Glutamatergic neuron (in vitro differentiated cells): ENCODE measurements at places on chromosomes 5 and 9. TPM values are rescaled to one million over a fixed set of nuclear protein-coding genes. Genes with fewer than 3 reads are reported as not detected.

DNA sequence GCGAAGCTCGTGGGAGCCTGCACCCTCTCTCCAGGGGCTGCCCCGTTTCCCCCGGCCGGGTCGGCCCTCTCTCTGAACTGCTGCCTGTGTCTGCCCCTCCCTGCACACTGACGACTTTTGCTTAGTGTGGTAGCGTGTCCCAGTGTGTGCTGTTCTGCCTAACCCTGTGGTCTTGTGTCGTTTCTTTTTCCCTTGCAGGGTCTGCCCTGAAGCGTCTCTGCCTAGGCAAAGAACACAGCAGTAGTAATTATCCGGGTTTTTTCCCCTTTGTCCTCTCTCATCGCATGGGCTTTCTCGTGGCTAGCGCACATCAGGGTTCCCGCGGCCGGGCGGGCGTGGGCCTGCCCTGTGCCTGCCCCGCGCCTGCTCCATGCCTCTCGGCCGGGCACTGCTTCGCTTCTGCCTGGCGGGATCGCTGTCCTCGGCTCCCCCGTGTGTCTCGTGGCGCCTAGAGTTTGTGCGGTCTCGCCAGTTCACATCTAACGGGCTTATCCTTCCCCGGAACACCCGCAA, 122.7 kb downstream of the WNK2 start:
- no peak for DNase-seq

GRCh38 chr9:124684169-124684568, 86.9 kb downstream of the NR6A1 start:
- no peak for DNase-seq

DNA sequence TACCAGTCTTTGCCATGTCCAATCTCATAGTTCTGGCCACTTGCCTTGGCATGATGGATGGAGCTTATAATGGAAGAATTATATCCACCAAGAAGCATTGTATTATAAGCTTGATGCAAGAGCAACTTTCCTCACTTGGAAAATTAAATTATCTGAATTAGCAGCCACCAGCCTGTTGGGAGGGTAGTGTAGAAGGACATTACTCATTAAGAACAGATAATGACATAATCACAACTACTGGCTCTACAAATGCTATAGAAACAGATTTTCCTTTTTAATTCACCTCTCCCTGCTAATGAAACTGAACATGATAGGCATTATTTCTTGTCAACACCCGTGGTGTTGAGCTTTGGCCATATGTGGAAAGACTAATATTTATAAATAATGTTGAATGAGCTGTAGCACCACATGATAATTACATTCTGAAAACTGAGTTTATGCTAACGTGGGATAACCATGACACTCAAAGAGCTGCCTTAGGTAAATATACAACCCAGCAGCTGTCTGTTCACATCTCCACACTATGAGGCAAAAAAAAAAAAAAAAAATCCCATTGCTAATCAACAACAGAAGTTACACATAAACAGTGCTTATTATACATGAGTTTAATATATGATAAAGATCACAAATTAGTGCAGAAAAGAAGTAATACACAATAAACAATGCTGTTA, 48.1 kb upstream of the NR4A3 start:
- no peak for DNase-seq

- DNase-seq = no peak
Measured at GRCh38 chr9:137158625-137159024, 11.2 kb downstream of the LRRC26 start.

DNA sequence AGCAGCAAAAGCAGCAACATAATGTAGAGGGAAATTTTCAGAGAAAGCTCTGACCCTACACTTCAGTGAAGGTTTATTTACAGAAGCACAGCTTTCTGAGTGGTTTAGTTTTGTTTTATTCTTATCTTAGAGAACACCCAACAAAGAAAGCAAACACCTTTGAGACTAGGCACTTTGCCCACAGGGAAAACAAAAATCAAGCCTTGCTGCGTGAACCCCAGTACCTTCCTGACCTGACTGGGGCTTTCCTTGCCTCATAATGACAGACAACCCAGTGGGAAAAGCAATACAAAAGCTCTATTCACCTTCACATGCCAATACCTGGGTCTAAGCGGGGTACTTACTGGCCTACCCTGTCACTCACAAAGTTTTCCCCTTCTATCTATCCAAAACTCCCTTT, 189.8 kb downstream of the HINT1 start:
- DNase-seq = no peak

- no peak for DNase-seq
Measured at GRCh38 chr9:115498303-115498702, 380.3 kb upstream of the TNC start.

GRCh38 chr5:180350711-180351465, 2.2 kb downstream of the GFPT2 start:
- DNase-seq = no peak

DNA sequence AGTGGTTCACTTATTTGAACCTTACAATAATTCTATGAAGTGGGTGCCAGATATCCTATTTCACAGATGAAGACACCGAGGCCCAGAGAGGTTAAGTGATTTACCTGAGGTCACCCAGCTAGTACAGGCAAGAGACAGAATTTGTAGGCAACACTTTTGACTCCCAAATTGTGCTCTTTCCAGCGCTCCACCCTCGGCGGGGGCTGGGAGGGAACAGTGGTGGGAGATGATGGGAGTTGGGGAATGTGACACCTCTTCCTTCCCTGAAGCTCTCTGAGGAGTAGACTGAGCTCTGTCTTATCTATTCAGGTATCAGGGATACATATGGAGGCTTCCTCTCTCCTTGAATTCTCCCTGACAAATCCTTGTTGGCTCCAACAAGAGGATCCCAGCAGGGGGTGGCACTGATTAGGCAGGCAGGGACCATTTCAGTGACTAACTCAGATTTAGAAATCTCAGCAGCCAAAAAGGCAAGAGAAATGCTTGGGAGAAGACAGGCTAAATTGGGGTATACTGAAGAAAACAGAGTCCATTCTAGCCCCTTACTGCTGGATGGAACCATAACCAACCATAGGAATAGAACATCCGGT, 95.8 kb upstream of the PANK3 start:
- DNase-seq = no peak

- DNase-seq = no peak
Measured at GRCh38 chr9:4207123-4207875, 92.6 kb downstream of the GLIS3 start.

- no peak for DNase-seq
Measured at GRCh38 chr9:21580636-21581378, 98.7 kb upstream of the IFNE start.

GRCh38 chr9:73229543-73229942, 77.9 kb downstream of the ANXA1 start:
- DNase-seq = no peak

GRCh38 chr5:133921069-133921468, 47.4 kb downstream of the C5orf15 start:
- DNase-seq = no peak

DNA sequence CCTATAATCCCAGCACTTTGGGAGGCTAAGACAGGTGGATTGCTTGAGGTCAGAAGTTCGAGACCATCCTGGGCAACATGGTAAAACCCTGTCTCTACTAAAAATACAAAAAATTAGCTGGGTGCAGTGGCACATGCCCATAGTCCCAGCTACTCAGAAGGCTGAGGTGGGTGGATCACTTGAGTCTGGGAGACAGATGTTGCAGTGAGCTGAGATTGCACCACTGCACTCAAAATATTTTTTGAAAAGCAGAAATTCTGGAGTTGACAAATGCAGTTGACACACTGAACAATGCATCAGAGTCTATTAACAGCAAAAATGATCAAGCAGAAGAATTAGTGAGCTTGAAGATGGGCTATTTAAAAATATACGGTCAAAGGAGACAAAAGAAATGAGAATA, 35.5 kb downstream of the NDUFAF2 start:
- no peak for DNase-seq

DNA sequence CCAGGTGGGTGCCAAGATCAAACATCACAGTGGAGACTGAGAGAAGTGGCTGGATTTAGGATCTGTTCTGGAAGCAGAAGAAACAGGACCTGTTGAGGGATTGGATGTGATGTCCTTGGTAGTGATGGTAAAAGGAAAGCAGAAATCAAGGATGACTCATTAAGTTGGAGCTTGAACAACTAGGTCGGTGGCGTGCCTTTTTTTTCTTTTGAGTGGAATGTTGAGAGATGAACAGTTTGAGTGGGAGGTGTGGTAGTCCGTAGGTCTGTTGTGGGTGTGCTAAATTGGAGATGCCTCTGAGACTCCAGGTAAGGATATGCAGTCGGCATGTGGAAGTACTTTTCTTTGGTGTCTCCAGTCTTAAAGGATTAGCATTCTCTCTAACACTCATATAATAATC, 92.1 kb upstream of the IL12B start:
- DNase-seq = no peak

GRCh38 chr5:160242145-160242544, 12.8 kb downstream of the FABP6 start:
- no peak for DNase-seq

Gene CCDC192
- total RNA-seq = not detected

Gene MTRR
- 37.9 TPM for total RNA-seq
